ENCODE measurements at places on chromosomes 12 and 14.

- DNase-seq = no peak
Measured at GRCh38 chr12:59005193-59005955, 85.1 kb upstream of the LRIG3 start.

GRCh38 chr14:72567226-72567625, 326.7 kb downstream of the DPF3 start:
- no peak for DNase-seq

DNA sequence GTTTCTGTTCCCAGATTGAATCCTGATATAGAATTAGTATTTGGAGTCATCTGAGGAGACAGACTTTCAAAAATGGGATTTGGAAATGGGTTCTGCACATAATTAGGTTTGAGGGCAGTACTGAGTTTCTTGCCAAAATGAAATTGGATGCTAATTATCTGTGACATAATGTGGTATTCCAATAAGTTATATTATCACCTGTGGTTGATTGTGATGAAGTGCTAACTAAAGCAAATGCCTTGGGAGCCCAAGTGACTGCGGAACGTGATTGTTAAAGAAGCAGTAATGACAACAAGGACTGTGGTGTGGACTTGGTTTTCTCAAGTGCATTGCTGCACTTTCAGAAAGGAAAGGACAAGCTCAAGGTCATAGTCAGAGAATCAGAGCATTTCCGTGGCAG, 337.0 kb downstream of the IPO8 start:
- DNase-seq = no peak

DNA sequence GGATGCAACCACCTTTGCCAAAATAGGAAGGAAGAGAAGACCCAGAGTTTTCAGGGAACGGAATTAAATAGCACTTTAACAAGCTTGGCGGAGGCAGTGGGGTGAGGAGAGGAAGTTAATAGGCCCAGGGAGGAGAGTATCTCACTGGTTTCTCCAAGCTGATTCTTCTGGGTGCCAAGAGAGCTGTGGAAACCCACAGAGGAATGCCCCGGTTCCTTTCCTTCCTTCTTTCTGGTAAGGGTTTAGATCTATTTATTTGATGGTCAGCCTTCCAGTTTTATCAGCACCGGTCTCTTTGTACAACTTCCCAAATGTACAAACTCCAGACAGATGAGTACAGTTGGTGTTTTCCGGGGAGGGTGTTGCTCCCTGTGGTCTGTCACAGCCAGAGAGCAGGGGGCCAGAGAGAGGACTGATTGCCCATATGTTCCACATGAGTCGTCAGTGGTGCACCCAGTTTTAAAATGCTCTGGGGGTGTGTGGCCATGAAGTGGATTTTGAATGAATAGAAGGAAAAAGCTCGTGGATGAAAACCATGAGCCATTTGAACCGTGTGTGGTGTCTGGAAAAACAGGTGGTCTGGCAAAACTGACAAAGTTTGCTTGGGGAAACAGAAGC, 26.6 kb downstream of the PRKCH start:
- no peak for DNase-seq

GRCh38 chr14:61113561-61114225, 132.6 kb downstream of the SLC38A6 start:
- DNase-seq = no peak

- DNase-seq = peak; percentile 50
Measured at GRCh38 chr14:93857500-93858283, 69.4 kb upstream of the PRIMA1 start.

DNA sequence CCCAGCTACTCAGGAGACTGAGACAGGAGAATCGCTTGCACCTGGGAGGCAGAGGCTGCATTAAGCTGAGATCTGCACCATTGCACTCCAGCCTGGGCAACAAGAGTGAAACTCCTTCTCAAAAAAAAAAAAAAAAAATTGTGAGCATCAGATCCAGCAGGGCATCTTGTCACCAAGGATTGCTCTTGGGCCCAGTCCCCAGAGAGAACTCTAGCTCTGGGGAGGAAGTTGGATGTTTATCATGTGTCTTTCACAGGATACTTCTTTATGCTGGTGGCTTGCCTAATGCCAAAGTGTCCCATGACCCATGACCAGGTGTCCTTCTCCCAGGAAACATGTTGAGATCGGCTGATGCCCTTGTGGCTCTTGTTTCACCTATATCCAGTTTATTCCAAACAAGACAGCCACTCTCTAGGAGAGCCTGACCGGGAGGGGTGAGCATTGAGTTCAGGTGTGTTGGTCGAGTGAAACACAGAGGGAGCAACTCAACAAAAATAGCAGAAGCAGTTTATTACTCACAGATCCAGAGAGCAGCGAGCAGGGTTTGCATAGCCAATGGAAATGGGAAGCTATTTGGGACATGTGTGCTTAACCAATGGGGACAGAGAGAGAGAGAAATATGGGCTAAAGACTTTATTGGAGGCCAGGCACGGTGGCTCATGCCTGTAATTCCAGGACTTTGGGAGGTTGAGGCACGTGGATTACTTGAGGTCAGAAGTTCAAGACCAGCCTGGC, 6.6 kb upstream of the TCHP start:
- no peak for DNase-seq

DNA sequence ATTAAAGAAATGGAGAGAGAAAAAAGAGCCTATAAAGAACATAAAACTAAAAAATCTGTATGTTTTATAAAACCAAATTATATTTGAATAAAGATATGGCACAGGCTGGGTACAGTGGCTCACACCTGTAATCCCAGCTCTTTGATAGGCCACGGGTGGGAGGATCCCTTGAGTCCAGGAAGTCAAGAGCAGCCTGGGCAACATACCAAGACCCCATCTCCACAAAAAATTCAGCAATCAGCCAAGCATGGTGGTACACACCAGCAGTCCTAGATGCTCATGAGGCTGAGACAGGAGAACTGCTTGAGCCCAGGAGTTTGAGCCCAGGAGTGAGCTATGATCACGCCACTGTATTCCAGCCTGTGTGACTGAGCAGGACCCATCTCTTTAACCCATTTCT, 74.9 kb downstream of the EPS8 start:
- no peak for DNase-seq

- DNase-seq = no peak
Measured at GRCh38 chr14:75506930-75507329, 15.3 kb upstream of the BATF start.

DNA sequence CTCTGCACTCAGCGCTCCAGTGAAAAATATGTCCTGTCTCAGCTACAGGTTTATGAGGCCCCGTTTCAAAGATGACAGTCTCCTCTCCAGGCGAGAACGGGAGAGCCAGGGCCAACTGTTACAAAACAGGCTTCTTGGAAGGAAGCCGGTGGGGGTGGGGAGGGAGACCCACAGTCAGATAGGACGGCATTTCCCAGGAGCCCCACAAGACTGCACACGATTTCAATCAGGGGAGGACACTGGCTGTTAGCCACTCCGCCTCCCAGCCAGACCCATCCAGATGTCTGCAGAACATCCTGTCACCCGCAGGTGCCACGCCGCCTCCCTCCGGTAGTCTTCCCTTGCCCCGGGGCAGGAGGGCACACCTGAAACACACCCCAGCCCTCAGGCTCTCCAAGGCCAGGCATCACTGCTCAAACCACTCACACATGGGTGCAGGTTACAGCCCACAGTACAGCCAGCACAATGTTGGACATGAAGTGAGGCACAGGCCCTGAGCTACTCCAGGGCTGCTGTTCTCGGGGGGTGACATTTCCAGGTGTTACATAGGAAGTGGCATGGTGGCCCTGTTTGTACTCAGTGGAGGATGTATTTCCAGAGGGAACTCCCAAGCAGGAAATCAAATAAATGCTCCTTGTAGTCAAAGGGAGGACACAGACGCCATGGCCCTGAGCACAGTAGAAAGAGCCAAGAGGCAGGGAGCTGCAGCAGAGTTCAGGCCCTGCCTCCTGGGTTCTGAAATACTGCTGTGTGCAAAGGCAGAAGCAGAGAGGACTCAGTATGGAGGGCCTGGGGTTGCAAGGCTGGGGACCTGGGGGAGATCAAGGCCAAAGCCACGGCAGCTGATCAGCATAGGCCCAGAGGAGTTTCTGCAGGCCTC, 138.1 kb downstream of the BCL11B start:
- no peak for DNase-seq

DNA sequence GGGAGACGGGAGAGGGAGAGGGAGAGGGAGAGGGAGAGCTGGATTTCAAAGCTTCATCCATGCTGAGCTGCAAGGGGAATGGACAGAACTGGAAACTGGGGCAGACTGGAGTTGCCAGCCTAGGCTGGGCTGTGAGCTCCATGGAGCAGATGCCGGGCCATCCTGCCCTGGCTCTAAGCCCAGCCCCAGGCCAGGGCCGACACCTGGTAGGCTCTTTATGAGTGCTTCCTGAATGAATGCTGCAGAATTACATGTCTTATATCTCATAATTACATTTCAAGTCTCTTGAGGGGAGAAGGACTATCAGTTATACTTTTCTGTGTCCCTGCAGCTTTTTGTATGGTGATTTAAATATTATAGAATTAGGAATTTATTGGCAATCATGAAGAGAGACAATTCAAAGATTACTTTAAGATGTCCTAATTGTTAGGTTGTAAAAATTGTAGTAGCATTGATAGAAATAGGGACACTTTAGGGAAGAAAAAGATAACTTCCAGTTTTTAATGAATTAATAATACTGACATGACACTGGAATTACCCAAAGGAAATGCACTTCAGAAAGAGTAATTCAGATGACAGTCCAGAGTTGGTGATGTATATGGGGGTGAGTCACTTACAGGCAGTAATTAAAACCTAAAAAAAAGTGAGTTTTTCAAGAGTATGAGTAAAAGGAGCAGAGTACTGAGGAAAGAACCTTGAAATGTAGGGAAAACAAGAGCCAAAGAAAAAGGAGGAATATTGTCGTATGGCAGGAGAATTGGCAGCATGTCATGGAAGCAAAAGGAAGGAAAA, 29.0 kb downstream of the SCYL2 start:
- no peak for DNase-seq

DNA sequence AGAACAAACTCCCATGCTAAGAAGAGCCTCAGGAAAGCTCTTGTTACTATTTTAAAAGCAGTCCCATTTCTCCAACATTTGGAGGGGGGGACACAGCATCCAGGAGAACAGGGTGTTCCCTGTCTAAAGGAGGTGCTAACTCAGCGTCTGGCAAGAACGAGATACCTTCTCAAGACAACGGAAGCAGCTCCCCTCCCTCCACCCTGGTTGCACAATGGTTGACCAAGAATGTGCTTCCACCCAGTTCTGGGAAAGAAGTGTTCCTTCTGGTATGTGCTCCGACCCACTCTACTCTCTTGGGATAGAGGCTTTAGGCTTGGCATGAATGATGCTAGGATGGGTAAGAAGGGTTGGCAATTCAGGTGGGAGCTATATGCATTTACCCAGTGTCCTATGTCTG, 1.5 kb upstream of the KRT6A start:
- DNase-seq = peak; percentile 20

- no peak for DNase-seq
Measured at GRCh38 chr12:47411966-47412365, 293.9 kb downstream of the RPAP3 start.

DNA sequence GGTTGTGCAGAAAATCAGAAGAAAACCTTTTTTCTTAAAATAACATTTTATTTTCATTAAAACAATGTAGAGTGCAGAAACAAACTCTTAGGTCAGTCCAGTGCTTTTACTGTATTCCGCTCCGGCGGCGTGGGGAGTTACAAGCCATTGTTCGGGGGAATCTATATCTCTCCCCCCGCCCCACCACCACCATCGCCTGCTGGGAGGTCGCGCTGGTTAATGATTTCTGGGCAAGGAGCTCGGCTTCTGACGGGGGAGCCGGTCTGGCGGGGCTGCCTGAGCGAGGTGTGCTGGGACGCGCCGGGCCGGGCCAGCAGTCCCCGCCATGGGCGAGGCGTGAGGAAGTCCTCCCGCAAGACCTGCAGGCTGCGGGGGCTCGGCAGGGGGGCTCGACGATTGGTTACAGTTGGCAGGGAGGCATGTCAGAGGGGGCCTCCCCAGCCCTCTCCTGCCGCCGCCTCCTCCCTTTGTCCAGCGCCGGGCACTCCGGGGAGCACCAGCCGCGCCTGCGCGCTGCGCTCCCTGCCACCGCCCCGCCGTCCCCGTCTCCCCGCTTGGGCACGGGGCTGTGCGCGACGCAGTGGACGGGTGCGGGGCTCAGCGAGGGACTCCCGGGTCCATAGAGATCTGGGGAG, 1.0 kb upstream of the DUSP6 start:
- DNase-seq = peak; percentile 85

- no peak for DNase-seq
Measured at GRCh38 chr12:66280561-66280960, 21.7 kb upstream of the HELB start.

GRCh38 chr12:131628766-131629448, 82.0 kb upstream of the SFSWAP start:
- no peak for DNase-seq

DNA sequence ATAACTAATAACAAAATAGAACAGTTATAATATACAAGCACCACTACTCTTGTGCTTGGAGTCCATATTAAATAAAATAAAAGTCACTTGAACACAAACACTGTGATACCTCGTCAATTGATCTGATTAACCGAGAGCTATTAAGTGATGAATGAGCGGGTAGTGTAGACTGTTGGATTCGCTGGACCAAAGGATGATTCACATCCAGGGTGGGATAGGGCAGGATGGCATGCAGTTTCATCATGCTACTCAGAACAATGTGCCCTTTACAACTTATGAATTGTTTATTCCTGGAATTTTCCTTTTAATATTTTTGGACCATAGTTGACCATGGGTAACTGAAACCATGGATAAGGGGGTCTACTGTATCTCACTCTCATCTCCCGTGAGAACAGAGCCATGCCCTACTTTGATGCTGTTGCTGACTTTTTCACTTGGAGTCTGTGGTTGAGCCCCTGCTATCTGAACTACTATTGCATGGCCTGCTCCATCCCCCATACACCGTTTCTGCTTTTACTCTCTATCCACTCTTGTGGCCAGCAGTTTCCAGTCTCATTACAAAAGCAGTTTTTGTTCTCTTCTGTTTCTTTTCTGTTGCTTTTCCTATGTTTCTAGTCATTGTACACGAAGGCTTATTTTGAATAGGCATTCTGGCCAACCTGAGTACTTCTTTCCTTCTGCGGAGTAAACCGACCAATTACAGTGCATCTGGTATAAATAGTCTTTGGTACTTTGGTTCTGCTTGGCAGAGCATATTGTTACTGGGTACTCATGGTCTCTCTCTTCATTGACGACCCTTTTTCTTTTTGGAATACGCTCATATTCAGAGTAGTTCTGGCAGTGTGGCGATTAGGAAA, 12.2 kb downstream of the TMTC2 start:
- no peak for DNase-seq

- DNase-seq = no peak
Measured at GRCh38 chr12:119727600-119728443, 59.9 kb downstream of the PRKAB1 start.

GRCh38 chr12:103905730-103906349, 24.4 kb upstream of the HSP90B1 start:
- DNase-seq = no peak

GRCh38 chr12:56804169-56804568, 41.0 kb downstream of the HSD17B6 start:
- DNase-seq = no peak

GRCh38 chr14:84162633-84163032, 1367.3 kb upstream of the FLRT2 start:
- DNase-seq = no peak

- DNase-seq = no peak
Measured at GRCh38 chr14:89382487-89382886, 34.5 kb downstream of the FOXN3 start.

- no peak for DNase-seq
Measured at GRCh38 chr12:8058506-8058905, 7.7 kb downstream of the C3AR1 start.

GRCh38 chr12:124229520-124229919, 65.4 kb upstream of the RFLNA start:
- no peak for DNase-seq

All from iPS-NIHi11 (cell line).